GM23248 (cell line): ENCODE measurements at places on chromosomes 1 and 21. TPM values are rescaled to one million over a fixed set of nuclear protein-coding genes. Genes with fewer than 3 reads are reported as not detected.

DNA sequence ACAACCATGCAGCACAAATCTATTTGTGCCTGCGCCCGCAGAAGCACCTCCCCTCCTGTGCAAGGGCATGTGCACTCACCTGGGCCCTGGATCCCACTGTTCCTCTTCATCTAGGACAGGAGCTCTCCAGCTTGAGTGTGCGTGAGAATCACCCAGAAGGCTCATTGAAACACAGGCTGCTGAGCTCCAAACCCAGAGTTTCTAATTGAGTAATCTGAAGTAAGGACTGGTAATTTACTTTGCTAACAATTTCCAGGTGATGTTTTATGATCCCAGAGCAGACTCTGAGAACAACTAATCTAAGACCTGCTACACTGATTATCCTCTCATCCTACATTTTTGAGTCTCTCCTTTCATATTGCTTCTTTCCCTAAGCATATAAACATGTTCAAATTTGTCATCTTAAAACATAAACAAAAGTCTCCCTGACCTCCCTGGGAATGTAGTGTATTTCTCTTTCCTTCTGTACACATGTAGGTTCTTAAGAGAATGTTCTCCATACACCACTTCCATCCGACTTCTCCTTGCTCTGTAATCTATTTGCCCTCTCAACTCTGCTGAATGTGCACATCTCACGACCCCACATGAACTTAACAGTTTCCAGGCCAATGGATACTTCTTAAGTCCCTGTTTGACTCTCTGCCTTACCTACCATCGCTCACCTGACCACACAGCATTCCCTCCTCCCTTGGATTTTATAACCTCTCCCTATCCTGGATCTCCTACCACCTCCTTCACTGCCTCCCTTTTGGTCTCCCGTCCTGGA, 522.5 kb downstream of the SMYD3 start:
- peaks cover 22% of the 10 kb centered on the region for H3K4me1 ChIP-seq
- H3K27me3 ChIP-seq = no peaks in the 10 kb centered on the region
- H3K4me3 ChIP-seq = no peak overlapping the region

DNA sequence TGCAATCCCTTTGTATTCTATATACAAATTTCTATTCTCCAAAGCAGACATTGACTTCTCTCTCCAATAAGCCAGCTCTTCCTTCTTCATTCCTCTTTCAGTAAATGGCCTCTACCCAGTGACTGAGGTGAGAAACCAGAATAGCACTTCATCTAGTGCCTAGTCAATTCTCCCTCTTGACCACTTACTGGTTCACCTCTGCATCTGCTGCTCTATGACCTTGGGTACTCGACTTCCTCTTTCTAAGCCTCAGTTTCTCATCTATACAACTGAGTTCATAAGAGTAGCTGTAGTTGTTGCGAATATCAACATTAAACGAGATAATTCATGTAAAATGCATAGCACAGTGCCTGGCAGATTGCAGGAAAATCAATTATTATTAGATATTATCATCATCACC, 12.4 kb downstream of the LYST start:
- H3K4me3 ChIP-seq = no peak overlapping the region
- H3K4me1 ChIP-seq = peaks cover 16% of the 10 kb centered on the region
- H3K27me3 ChIP-seq = no peaks in the 10 kb centered on the region
- DNase-seq = no peak
- no peak overlapping the region for H3K27ac ChIP-seq
- no peaks in the 10 kb centered on the region for H3K36me3 ChIP-seq

DNA sequence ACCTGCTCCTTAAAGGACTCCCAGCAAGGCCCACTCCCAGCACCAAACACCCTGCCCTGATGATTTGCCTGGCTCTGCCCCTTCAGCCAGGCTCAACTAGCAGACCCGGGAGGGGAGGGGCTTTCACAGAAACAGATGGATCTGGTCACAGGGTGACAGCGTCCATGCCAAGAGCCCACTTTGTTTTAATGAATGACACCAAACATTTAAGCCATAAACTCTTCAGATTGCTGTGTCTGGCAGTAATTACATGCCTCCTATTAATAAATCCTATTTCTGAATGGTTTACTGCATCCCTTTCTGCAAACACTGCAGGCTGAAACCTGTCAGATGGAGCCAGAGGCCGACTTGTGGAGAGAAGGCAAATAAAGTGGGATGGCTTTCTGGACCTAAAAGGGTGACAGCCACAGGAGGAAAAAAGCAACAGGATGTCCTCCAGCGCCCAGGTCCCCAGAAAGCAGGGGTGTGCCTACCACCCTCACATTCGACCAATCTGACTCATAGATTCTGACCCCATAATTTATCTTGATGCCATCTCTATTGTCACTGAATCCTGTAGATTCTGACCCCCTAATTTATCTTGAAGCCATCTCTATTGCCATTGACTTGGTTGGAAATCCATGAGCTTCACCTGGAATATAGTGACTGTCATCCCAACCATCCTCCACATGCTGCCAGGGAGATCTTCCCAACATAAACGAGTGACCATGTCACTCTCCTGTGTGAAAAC, 200.9 kb downstream of the PLPP3 start:
- peaks cover 30% of the 10 kb centered on the region for H3K4me1 ChIP-seq
- H3K4me3 ChIP-seq = no peak overlapping the region
- H3K27me3 ChIP-seq = no peaks in the 10 kb centered on the region
- no peaks in the 10 kb centered on the region for H3K36me3 ChIP-seq
- no peak for DNase-seq

DNA sequence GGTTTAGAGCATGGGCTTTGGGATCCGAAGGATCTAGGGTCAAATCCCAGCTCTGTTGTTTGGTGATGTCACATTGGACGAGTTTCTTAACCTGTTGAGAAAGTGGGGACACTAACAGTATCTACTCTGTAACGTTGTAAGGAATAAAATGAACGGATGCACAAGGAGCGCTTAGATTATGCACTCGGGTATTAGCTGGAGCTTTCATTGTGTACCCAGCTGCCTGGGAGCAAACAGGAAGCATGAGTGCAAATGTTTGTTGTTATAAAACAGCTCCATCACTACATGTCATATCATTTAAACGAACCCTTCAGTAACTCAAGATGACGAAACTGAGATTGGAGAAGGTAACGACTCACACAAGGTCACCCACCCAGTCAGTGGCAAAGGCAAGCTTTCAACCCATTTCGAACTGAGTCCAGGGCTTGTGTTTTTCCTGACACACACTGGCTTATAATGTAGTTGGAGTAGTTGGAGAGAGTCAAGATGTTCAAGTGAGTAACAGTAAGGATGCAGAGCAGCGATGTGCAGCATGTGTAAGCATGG, 16.2 kb upstream of the SLC6A17 start:
- H3K4me1 ChIP-seq = peaks cover 9% of the 10 kb centered on the region

DNA sequence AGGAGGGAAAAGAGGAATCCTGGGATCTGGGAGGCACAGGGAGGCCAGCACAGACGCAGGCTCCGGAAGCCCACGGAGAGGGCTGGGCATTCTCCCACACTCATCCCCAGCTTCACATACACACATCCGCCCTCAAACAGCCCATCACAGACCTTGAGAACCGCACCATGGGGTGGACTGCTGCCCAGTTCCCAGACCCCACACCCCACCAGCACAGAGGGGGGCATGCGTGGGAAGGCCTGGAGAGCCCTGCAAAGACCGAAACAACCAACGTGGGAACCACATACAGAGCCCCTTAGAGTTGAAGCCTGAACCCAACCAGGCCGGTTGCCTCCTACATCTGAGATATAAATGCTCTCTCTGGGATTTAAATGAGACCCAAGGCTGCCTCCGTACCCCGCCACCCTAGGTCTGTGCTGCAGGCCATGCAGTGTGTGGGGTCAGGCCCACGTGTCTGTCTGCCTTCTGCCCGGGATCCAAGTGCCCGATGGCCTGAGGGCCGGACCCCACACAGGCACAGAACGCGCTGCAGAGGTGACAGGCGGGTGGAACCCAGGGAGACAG, 126.2 kb upstream of the COL6A1 start:
- no peaks in the 10 kb centered on the region; the same call in 1 of the 2 replicates for H3K27me3 ChIP-seq
- no peak for DNase-seq
- no peak overlapping the region for H3K4me3 ChIP-seq
- H3K36me3 ChIP-seq = no peaks in the 10 kb centered on the region
- no peak overlapping the region for H3K27ac ChIP-seq

GRCh38 chr1:242187171-242187570, 188.3 kb upstream of the MAP1LC3C start:
- H3K36me3 ChIP-seq = no peaks in the 10 kb centered on the region
- H3K4me1 ChIP-seq = no peaks in the 10 kb centered on the region
- no peak for DNase-seq
- no peak overlapping the region for H3K27ac ChIP-seq

DNA sequence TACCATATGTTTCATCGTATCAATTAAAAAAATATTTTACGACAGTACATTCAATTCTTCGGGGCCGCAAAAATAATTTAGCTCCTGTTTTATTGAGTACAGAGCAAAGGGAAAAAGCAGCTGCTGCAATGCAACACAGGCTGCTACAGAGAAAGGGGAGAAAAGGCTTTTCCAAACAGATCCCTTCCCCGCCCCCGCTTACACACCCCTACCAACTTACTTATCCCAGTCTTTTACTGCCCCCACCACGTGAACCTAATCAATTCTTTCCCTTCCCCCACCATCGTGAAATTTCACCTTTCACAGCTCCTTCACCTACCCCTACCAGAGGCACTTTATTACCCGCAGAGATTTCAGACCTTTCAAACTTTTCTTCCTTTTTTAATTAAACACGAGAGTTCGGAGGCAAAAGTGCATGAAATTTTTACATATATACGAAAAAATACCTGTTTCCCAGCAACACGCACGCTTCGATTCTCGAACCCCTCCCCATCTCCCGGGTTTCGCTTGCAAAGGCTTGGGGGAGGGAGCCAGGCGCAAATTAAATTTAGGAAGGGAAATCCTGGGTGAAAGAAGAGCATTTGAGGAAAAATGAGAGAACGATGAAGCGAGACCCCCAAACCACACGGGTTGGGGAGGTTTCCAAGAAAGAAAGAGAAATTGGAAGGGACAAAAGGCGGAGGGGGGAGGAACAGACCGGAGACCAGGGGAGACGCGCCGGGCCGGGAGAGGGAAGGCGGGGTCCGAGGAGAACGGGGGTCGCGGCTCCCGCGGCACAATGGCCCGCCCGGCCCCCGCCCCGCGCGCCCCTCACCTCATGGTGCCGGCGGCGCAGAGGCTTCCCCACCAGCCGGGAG, 823 bp downstream of the ENAH start:
- H3K36me3 ChIP-seq = no peaks in the 10 kb centered on the region
- H3K27me3 ChIP-seq = no peaks in the 10 kb centered on the region
- H3K27ac ChIP-seq = peak overlapping the region; percentile 94
- peak overlapping the region; percentile 97 for H3K4me3 ChIP-seq
- DNase-seq = peak; percentile 55
- H3K4me1 ChIP-seq = peaks cover 63% of the 10 kb centered on the region

DNA sequence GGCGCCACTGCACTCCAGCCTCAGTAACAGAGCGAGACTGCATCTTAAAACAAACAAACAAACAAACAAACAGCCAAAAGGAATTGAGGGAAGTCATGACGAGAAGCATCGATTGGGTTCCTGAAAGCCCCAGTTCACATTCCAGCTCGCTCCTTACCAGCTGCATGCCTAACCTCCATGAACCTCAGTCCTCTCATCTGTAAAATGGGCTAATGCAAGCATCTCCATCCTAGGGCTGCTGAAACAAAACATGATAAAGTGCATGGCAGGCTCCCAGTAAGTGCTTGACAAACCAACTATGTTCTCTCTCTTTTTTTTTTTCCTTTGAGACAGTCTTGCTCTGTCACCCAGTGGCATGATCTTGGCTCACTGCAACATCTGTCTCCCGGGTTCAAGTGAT, 79.7 kb upstream of the DISP3 start:
- no peak overlapping the region for H3K4me3 ChIP-seq
- H3K36me3 ChIP-seq = no peaks in the 10 kb centered on the region
- peaks cover 19% of the 10 kb centered on the region; the same call in 1 of the 2 replicates for H3K27me3 ChIP-seq
- H3K4me1 ChIP-seq = no peaks in the 10 kb centered on the region
- no peak for DNase-seq
- H3K27ac ChIP-seq = no peak overlapping the region

GRCh38 chr1:77430966-77431690, 149.3 kb downstream of the AK5 start:
- no peak overlapping the region for H3K4me3 ChIP-seq
- H3K27me3 ChIP-seq = no peaks in the 10 kb centered on the region
- H3K36me3 ChIP-seq = peaks cover 13% of the 10 kb centered on the region; the same call in 1 of the 2 replicates
- DNase-seq = no peak

DNA sequence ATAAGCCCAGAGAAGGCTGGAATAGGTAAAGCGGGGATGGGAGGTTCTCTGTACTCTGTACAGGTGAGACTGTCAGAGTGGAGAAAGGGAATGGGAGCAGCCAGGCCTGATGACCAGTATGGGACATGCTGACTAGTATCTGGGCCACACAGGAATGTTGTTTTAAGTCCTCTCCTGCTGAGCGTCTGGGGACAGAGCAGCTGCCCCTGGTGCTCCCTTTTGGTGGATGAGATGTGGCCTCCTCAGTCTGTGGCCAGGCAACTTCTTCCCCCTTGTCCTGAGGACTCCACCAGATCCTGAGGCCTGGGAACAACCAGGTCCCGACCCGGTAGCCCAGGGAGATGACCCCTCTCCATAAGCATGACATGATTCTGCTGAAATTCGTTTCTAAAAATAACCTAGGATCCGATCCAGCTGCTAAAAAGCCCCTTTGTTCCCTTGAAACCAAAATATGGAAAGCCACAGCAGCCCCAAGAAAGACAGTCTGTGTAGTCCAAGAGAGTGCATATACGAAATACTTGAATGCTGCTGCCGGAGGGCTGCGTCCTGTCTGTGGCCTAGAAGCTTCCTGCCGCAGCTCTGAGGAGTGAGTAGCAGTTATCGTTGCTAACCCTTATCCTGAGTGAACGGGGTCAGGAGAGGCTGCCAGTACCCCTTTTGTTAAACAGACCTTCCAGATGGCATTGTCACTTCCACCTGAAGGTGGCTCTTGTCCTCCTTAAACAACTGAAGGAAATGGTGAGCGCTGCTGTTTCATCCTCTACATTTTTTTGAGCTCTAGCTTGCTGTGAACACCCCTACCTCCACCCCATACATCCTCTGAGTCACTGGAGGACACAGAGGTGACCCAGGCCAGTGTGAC, 47.1 kb downstream of the ATP2B4 start:
- no peaks in the 10 kb centered on the region for H3K27me3 ChIP-seq
- H3K4me1 ChIP-seq = peaks cover 59% of the 10 kb centered on the region
- DNase-seq = peak; percentile 98
- H3K27ac ChIP-seq = peak overlapping the region; percentile 77

DNA sequence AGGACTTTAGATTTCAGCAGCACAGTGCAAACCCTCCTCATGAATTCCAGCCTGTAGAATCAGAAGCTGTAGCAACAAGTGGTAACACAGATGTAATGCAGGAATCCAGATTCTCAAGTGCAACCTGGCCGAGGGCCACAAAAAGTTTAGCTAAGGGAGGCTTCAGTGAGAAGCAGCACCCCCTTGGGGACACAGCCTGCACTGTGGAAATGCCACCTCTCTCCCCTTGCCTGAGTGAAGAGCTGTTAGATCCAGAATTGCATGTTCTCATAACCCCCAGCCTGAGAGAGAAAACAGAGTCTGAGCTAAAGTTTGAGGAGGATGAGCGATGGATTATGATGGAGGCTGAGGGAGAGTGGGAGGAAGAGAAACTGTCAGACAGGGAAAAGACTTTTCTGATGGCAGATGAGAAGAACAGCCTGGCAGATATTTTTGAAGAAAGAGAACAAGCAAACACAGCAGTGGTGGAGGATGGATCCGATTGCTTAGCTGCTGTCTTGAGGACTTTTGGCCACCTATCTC, 80.5 kb upstream of the BMP8A start:
- H3K4me1 ChIP-seq = peaks cover 61% of the 10 kb centered on the region
- DNase-seq = peak; percentile 98
- peak overlapping the region; percentile 84 for H3K4me3 ChIP-seq
- no peaks in the 10 kb centered on the region for H3K27me3 ChIP-seq
- peak overlapping the region; percentile 74 for H3K27ac ChIP-seq

The KCNJ9 gene
- 0.13 TPM in 1 of 2 replicates, not detected in the other for total RNA-seq

The FCER1A gene
- not detected in 2 replicates for total RNA-seq

The TPTE gene
- total RNA-seq = not detected in 2 replicates
